Transverse colon (tissue), 4 donors: ENCODE measurements at places on chromosomes 6 and 20.

DNA sequence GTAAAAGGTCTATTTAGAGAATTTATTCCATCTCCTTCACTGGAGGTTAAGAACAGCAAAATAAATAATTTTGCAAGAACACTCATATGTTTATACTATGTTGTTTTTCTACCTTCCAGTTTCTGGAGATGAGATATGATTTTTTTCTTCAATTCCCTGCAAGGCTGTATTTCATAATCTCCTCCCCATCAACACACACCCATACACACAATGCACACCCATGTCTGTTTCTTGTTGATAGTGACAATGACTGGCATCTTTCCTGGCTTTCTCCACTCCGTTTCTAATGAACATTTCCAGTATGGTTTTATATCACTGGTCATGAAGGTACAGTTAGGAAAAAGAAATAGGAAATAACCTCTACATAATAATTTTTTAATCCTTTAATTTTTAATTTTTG, 202.1 kb downstream of the ARHGAP18 start:
- H3K4me1 ChIP-seq: no peaks in the 10 kb centered on the region
- H3K27ac ChIP-seq: no peak overlapping the region
- H3K4me3 ChIP-seq: no peak overlapping the region
- no peak for DNase-seq
- no peaks in the 10 kb centered on the region for H3K36me3 ChIP-seq
- H3K27me3 ChIP-seq: no peaks in the 10 kb centered on the region

- H3K4me3 ChIP-seq: no peak overlapping the region
- no peak for DNase-seq
- H3K36me3 ChIP-seq: no peaks in the 10 kb centered on the region
These were observed 44.5 kb downstream of the ATG5 start for GRCh38 chr6:106281088-106281487.

GRCh38 chr6:130029163-130029562, 10.8 kb downstream of the L3MBTL3 start:
- H3K4me3 ChIP-seq: no peak overlapping the region
- DNase-seq: no peak
- H3K36me3 ChIP-seq: no peaks in the 10 kb centered on the region
- no peaks in the 10 kb centered on the region for H3K4me1 ChIP-seq
- no peaks in the 10 kb centered on the region for H3K27me3 ChIP-seq

DNA sequence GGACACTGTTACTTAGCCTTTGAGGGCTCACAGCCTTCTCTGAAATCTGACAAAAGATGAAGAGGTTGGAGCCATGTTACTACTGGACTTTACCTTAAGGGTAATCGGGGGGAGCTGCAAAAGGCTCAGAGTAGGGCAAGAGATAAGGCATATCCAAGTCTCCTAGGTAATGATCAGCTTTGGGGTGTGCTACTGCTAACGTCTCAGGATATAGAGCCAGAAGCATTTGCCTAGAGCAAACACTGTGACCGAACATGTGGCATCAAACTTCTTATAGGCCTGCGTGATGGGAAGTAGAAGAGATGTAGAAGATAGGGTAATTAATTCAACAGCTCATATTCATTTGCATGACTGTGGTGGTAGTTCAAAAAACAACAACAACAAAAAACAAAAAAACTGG, 11.1 kb downstream of the UBE2V1 start:
- H3K36me3 ChIP-seq: no peaks in the 10 kb centered on the region

DNA sequence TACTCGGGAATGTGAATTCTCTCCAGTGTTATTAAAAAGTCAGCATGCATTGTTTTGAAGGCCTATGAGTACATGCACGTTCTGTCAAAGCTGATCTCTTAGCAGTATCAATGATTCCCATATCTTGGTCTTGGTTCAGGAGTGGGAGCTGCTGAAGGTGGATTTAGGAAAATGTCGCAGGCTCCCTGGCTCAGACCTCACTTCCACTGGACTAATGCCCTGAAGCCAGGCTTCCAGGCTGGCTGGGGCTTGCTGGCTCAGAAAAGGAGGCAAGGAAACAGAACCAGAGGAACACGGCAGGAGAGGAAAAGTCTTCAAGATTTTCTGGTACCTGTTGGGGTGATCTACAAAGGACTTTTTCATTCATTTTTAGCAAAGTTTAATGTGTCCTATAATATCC, 81.6 kb downstream of the OLIG3 start:
- no peak overlapping the region for H3K27ac ChIP-seq
- H3K4me3 ChIP-seq: no peak overlapping the region
- peaks cover 11% of the 10 kb centered on the region for H3K4me1 ChIP-seq
- peaks cover 9% of the 10 kb centered on the region for H3K27me3 ChIP-seq
- DNase-seq: no peak
- no peaks in the 10 kb centered on the region for H3K36me3 ChIP-seq

DNA sequence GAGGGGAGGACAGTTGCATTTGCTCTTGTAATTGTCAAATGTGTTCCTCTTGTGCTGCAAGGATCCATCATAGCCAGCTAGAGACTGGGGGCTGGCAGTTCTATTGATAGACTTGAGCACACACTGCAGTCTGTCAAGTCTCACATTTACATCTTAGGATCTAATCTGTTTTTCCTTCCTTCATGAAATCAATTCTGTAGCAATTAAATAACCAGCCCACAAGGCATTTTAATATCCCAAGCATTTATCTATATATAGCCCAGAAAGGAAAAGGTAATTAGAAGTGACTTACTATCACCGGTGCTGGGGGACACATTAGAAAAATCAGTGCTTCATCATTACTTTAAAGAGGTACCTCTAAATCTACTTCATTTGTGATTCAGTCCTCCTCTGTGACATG, 143.0 kb upstream of the STXBP5 start:
- H3K27ac ChIP-seq: no peak overlapping the region
- H3K36me3 ChIP-seq: no peaks in the 10 kb centered on the region
- no peaks in the 10 kb centered on the region for H3K27me3 ChIP-seq
- no peaks in the 10 kb centered on the region for H3K4me1 ChIP-seq
- no peak for DNase-seq

DNA sequence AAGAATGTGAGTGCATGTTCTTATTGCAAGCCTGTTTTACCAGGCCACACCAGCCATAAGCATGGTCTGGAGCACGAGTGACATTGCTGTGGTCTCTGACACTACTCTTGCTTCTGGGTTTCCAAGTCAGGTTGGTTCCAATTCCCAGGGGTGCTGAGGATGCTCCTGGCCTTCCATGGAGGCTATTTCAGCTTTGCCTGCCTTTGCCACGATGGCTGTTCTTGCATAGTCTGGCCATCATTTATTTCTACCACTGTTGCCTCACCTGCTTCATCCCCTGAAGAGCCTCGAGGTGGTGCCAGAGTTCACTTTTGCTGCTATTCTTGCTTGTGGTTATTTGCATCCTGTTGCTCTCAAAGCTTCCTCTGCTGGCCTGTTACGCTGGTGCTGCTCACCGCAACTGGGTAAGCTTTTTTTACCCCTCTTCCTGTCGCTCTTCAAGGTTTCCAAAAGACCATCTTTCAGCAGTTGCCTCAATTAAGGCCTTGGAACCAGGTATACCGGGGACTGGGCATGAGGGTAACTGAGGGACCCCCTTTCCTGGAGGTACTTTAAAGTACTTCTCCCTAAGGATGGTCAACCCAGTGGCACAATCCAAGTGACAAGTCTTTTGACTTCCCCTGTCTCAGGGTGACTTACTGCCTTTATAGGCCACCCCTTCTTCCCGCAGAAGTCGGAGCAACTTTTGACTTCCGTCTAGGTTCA, 64.5 kb downstream of the AKAP7 start:
- no peak overlapping the region for H3K4me3 ChIP-seq
- DNase-seq: peak; percentile 43
- peak overlapping the region; percentile 31 for H3K27ac ChIP-seq
- no peaks in the 10 kb centered on the region for H3K4me1 ChIP-seq
- H3K36me3 ChIP-seq: no peaks in the 10 kb centered on the region
- no peaks in the 10 kb centered on the region for H3K27me3 ChIP-seq

GRCh38 chr6:119121367-119121766, 42.9 kb upstream of the FAM184A start:
- H3K4me3 ChIP-seq: no peak overlapping the region
- H3K27ac ChIP-seq: no peak overlapping the region
- H3K36me3 ChIP-seq: no peaks in the 10 kb centered on the region
- no peak for DNase-seq
- no peaks in the 10 kb centered on the region for H3K4me1 ChIP-seq

- H3K4me3 ChIP-seq: no peak overlapping the region
- no peaks in the 10 kb centered on the region for H3K4me1 ChIP-seq
- DNase-seq: no peak
- no peaks in the 10 kb centered on the region for H3K27me3 ChIP-seq
- H3K27ac ChIP-seq: no peak overlapping the region
These were observed 3.1 kb downstream of the RHAG start for GRCh38 chr6:49633541-49633940.

DNA sequence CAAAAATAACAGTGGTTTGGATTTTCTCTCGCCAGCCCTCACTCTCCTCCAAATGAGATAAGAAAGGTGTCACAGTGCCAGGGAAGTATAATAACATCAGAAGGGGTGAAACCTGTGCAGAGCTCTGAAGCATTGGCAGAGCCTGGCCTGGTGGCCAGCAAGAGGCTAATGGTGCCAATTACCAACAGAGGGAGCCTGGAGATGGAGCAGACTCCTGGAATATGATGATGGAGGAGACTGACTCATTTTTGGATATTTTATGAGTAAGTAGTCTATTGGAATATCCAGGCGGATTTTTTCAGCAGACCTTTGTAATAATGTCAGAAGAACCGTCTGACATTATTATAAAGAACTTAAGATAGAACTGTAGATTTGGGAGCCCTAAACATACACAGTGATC, 442.6 kb upstream of the MARCKS start:
- H3K36me3 ChIP-seq: no peaks in the 10 kb centered on the region
- no peaks in the 10 kb centered on the region for H3K4me1 ChIP-seq
- peak; percentile 23 for DNase-seq
- no peaks in the 10 kb centered on the region for H3K27me3 ChIP-seq
- H3K27ac ChIP-seq: no peak overlapping the region

DNA sequence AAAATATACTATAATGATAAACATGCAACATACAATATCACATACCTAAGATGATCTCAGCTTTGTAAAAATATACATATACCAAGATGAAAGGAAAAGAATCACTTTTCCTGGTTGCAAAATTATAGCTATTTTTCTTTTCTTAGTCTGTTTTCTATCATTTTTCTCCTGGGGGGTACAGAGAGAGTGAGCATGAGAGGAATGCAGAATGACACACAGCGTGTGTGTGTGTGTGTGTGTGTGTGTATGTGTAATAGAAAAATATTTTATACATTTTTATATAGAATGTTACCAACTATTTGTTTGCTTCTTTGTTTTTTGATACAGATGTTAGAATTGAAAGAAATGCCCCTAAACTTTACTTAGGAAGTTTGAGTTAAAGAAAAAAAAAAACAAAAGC, 64.3 kb downstream of the FAM83B start:
- no peak for DNase-seq
- no peak overlapping the region for H3K4me3 ChIP-seq
- no peak overlapping the region for H3K27ac ChIP-seq
- no peaks in the 10 kb centered on the region for H3K36me3 ChIP-seq
- H3K4me1 ChIP-seq: no peaks in the 10 kb centered on the region

DNA sequence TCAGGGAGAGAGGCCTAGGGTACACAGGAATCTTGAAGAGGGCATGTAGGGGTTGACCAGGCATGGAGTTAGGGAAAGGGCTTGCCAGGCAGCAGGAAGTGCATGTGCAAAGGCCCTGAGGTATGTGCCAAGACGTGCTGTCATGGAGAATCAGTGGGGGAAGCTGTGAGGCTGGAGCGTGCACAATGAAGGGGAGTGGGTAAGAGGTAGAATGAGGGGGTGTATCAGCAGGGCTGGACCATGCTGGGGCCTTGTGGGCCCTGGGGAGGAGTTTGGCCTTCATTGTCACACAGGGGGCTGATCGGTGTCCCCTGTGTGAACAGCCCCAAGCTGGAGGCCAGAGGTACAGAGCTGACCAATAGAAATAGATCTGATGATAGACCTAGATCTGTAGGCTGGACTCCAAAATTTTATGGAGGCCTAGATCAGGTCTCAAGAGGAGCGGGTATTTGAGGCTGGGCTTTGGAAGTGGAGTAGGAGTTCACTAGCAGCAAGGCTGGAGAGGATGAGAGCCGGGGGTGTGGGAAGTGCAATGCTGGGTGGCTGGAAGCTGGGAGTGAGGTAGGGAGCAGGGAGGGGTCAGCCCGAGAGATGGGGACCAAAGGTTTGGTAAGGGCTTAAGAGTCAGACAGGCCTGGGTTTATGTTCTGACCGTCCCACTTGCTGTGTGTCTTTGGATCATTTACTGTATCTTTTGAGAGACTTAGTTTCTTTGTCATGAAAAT, 3.0 kb downstream of the SRC start:
- peak overlapping the region; percentile 93 for H3K27ac ChIP-seq
- H3K4me3 ChIP-seq: no peak overlapping the region
- H3K4me1 ChIP-seq: peaks cover 24% of the 10 kb centered on the region
- H3K36me3 ChIP-seq: no peaks in the 10 kb centered on the region
- DNase-seq: no peak

DNA sequence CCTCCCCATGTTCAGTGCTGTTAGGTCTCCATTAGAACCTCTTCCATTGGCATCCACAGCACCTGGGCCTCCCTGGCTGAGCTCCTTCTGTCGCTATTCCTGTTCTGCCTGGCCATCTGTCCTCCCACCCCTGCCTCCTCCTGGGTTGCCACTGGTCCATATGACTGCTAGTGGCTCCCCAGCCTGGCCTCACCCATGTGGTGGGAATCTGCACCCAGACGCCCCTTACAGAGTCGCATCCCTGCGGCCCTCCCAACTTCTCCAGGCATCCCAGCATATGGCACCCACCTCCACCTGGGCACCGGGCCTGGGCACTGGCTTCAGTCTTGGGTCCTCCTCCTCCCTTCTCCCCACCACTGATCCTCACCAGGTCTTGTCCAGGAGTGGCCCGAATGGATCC, 7.7 kb downstream of the CDC25B start:
- DNase-seq: no peak
- peaks cover 58% of the 10 kb centered on the region for H3K4me1 ChIP-seq
- H3K4me3 ChIP-seq: no peak overlapping the region
- H3K36me3 ChIP-seq: no peaks in the 10 kb centered on the region
- H3K27ac ChIP-seq: no peak overlapping the region

DNA sequence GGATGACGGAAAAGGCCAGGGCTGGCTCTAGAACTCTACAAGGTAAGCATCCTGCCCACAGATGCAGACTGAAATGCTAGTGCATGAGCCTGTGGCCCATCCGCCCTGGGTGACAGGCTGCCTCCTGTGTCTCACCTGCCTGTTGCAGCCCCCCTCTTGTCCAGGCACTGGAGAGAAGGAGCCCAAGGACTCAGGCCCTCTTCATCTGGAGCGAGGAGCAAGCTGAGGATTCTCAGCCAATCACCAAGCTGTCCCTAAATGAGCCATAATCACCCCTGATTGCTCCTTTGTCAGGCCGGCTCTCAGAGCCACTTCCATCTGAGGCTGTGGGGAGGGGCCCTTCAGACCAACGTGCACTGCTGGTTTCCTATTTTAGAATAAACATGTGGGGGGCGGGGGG, 10.0 kb upstream of the SLC32A1 start:
- H3K4me1 ChIP-seq: no peaks in the 10 kb centered on the region
- H3K36me3 ChIP-seq: no peaks in the 10 kb centered on the region
- no peak for DNase-seq

GRCh38 chr6:149013586-149014344, 266.9 kb downstream of the UST start:
- H3K4me1 ChIP-seq: no peaks in the 10 kb centered on the region
- no peak overlapping the region for H3K27ac ChIP-seq
- H3K4me3 ChIP-seq: no peak overlapping the region
- no peaks in the 10 kb centered on the region for H3K27me3 ChIP-seq
- no peak for DNase-seq
